Sigmoid colon (tissue), 7 donors: ENCODE measurements at places on chromosomes 11 and 22. TPM values are rescaled to one million over a fixed set of nuclear protein-coding genes. Genes with fewer than 3 reads are reported as not detected.

The RFPL1 gene
- not detected for total RNA-seq

The INPP5J gene
- total RNA-seq, result 2.2 TPM

The CDPF1 gene
- 16.9 TPM for total RNA-seq

The BSX gene
- total RNA-seq, result not detected

The MPPED2 gene
- 6.8 TPM for total RNA-seq

DNA sequence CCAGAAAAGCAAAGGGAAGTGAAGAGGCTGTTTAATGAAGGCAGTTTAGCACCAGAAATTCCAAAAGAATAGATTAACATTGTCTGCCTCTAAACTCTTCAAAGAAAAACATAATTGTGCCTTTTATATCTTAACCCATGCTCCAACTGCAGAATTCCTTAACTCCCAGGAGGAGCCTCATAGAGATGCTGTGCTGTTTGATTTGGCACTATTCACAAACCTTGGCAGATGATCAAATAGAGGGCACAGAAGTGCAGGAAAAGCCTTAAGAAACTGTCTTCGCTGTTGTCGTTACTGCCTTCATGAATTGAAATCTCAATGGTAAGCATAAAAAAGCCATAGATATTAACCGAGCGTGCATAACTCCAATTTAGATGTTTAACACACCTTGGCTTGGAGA is 124.1 kb upstream of the MPPED2 start:
- DNase-seq, result no peak

DNA sequence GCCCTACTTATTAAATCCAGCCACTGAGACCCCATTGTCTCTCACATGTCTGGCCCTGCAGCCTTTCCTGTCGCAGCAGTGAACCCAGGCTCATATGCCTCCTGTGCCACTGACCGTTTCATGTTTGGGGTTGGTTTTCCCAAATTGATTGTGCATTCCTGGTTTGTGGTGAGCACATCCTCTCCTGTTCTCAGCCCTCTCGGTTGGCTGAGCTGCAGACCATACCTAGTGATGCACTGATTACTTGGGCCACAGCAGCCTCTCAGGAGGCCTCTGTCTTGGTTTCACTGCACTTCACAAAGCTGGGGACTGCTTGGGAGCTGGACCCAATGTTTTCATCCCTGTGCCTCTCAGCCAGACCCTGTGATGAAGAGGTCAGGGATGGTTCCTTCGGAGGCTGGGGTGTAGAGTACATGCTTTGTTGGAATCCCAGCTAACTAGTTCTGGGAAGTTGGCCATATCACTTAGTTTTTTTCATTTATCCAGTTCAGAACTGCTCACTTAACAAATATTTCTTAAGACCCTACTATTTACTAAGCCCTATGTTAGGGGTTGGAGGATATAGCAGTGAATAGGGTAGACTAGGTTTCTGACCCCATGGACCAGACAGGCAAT is 30.9 kb downstream of the PARVA start:
- no peak for DNase-seq

- peak; percentile 85 for DNase-seq
Observed at GRCh38 chr11:12224537-12224893, 114.1 kb downstream of the MICAL2 start.

- no peak for DNase-seq
Observed at GRCh38 chr11:120212926-120213325, 2.1 kb downstream of the OAF start.

- DNase-seq, result peak; percentile 19
Observed at GRCh38 chr22:19052941-19053541, 69.2 kb downstream of the DGCR2 start.

- peak; percentile 32 for DNase-seq
Observed at GRCh38 chr22:44541671-44542319, 43.8 kb upstream of the RTL6 start.

DNA sequence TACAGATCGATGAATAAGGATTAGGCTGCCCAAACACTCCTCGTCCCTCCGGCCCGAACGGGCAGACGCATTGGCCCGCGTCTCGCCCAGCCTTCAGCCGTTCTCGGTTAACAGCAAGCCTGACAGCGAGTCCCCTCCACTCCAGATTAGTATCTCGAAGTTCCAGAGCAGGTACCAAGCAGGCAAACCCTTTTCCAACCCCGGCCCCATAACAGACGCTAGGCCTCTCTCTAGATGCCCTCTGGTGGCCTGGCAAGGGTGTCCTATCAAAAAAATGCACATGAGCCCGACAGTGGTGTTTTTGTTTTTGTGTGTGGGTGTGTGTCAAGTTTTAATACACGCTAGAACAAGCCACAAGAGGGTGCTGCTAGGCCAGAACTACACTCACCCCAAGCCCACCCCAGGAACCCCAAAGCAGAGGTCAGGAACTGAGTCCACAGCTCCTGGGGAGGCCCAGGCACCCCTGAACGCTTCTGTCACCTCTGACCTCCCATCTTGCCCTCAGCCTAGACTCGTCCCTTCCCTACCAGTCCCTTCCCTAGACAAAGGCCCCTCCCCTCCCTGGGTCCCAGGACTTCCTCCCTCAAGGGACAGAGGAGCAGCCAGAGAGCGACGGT is 658 bp upstream of the ARFGAP2 start:
- peak; percentile 84 for DNase-seq
